ENCODE measurements at places on chromosomes 5 and 9.

DNA sequence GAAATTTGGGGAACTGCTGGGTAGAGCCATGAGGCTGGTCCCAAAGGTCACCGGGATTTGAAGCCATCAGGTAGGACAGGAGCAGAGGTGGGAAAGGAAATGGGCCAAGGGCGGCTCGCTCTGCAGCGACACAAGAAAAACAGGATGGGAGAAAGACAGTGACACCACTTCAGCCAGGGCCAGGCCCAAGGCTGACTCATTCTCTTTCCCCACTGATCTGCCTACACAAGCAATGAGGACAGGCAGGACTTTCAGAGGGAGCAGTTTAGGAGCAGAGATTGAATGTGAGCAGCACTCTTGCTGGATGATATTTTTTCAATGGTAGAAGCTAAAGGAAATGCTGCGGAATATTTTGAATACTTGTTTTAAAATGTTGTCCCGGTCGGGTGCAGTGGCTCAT is 3.5 kb downstream of the RUFY1 start:
- DNase-seq, result no peak

DNA sequence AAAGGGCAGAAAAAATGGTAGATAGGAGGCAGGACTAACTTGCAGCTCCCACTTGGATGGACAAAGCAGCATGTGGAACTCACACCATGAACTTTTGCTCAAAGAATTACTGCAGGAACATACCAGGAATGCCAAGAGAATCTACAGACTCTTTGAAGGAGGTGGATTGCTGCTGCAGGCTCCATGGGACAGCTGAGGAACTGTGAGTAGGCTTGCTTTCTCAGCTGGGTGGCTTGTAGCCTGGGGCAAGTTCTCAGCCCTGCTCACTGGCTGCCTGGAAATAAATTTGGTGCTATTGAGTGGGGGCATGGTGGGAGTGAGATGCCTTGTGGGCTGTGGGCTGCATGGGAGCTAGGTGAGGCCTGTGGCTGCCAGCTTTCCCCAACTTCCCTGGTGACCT is 574.5 kb downstream of the PRELID2 start:
- DNase-seq, result no peak

- no peak for DNase-seq
Measured at GRCh38 chr9:83432877-83433550, 105.2 kb downstream of the FRMD3 start.

GRCh38 chr9:17597977-17598376 is 19.1 kb downstream of the SH3GL2 start:
- no peak for DNase-seq

DNA sequence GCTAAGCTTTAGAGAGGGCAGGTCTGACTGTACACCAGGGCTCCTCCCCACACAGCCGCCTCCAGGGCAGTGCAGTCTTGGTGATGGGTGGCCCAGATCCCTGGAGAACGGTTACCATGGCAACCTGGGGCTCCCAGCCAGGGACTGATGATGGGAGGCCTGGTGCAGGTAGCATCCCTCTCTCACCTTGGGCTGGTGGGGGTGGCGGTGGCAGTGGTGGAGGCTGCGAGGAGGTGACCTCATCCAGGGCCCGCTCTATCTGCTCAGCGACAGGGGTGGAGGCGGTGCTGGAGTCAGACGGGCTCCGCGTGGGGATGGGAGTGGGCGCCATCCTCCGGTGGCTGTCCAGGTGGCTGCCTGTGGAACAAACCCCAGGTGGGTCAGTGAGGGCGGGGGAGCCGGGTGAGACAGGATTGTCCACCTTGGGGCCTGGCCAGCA is 12.3 kb downstream of the PRR7 start:
- DNase-seq, result no peak

All from activated naive CD4-positive, alpha-beta T cell treated with anti-CD3 and anti-CD28 coated beads, Interleukin-2, amount 50 U/mL, for 16 hours (primary cell).